ENCODE measurements at places on chromosomes 13 and 19. TPM values are rescaled to one million over a fixed set of nuclear protein-coding genes. Genes with fewer than 3 reads are reported as not detected.
A peak's percentile ranks its signal among the peaks of the same experiment; 100 is the strongest.

- DNase-seq, result peak; percentile 6
Observed at GRCh38 chr13:55517312-55517711, 1623.4 kb upstream of the PRR20A start.

- DNase-seq, result peak; percentile 68
Observed at GRCh38 chr13:107867701-107868661, 347.4 kb downstream of the LIG4 start.

GRCh38 chr19:56080669-56081401 lies 40.3 kb downstream of the ZNF787 start:
- DNase-seq, result peak; percentile 81

DNA sequence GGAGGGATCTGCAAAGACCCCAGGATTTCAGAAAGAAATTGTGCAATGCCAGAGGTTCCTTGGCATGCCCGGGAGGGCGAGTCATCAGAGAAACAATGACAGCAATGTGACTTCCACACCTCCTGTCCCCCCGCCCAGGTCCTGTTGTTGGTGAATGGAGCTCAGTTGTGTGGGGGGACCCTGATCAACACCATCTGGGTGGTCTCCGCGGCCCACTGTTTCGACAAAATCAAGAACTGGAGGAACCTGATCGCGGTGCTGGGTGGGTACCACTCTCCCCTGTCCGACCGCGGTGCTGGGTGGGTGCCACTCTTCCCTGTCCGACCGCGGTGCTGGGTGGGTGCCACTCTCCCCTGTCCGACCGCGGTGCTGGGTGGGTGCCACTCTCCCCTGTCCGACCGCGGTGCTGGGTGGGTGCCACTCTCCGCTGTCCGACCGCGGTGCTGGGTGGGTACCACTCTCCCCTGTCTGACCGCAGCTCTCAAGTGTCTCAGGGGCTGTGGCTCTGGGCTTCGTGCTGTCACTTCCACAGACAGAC lies 5.2 kb upstream of the F10 start:
- no peak for DNase-seq

DNA sequence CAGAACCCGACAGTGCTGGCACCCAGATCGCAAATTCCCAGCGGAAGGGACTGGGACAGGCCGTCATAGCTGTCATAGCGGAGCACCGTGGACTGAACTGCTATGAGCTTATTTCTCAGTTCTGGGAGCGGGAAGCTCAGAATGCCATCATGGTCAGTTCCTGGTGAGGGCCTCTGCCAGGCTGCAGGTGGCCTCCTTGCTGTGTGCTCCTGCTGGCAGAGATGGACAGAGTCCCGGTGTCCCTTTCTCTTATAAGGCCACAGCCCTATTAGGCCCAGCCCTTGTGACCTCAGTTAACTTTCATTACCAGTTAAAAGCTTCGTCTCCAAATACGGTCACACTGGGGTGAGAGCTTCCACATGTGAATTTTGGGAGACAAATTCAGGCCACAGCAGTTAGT lies 4.6 kb downstream of the ZNF444 start:
- DNase-seq, result no peak

- no peak for DNase-seq
Observed at GRCh38 chr13:77345150-77345780, 18.4 kb upstream of the MYCBP2 start.

DNA sequence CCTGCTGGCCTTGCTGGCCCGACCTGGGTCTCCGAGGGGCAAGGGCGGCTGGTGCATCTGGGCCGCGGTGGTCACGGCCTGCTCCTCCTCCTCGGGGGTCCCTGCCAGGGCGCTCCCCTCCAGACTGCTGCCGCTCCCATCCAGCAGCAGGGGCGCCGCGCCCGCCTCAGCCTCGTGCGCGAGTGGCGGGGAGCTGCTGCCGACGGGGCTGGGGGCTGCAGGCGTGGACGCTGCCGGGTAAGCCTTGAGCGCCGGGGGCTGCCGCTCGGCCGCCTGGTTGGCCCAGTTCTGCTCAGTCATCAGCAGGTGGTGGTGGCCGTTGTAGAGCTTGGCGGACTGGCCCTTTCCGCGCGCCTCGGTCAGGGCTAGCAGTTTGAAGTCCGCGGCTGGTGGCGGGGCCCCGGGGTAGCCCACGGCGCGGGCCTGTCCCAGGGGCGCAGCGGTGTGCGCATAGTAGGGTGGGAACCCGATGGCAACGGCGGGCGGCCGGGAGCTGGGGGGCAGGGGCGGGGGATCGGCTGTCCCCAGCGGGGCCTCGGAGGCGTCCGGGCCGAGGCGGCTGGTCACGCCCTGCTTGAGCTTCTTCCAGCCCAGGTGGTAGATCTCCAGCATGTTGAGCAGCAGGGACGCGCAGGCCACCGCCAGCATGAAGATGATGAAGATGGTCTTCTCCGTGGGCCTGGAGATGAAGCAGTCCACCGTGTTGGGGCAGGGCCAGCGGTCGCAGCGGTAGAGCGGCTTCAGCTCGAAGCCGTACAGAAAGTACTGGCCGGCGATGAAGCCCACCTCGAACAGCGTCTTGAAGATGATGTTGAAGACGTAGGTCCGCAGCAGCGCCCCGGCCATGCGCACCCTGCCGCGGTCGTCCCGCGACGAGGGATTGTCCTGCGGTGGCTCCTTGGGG lies 18.6 kb downstream of the GJA3 start:
- no peak for DNase-seq

DNA sequence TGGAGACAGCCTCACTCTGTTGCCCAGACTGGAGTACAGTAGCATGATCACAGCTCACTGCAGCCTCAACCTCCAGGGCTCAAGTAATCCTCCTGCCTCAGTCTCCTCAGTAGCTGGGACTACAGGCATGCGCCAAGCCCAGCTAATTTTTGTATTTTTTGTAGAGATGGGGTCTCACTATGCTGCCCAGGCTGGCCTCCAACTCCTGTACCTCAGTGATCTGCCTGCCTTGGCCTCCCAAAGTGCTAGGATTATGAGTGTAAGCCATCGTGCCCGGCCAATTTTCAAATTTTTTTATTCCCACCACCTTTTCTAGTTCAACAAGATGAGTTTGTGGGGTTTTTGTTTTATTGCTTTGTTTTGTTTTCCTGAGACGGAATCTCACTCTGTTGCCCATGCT lies 31.7 kb downstream of the XPO4 start:
- no peak for DNase-seq

DNA sequence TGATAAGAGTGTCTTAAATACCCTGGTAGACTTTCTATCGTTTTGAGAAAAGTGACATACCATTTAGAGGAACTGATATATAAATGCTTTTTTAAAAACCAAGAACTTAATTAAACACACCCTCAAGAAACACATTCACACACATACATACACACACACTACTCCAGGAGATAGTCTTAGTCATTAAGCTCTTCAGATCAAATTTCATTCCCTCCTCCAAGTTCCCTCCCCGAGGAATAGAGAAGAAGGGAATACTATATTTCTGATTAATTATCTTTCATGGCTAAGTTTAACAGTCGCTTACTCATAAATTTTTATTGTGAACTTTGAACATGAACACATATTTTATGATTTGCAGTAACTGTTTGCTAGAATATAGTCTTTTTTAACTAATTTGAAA lies 1109.5 kb downstream of the SLITRK1 start:
- no peak for DNase-seq

DNA sequence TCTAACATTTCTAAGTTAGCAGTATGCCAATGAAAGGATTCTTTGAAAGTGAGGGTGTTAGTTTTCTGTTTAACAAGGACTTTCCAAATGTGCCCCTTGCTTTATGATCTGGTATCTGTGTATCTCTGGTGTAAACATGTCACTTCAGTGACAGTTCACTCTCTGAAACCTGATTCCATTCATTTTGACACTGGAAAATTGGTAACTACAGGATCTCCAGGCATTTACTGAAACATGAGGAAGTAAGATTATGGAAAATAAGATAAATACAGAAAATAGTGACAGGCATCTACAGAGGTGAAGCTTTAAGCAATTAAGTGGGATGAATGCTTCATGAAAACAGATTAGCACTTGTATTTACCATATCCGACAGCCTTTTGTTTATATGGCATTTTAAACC lies 101.6 kb upstream of the MYO16 start:
- no peak for DNase-seq

DNA sequence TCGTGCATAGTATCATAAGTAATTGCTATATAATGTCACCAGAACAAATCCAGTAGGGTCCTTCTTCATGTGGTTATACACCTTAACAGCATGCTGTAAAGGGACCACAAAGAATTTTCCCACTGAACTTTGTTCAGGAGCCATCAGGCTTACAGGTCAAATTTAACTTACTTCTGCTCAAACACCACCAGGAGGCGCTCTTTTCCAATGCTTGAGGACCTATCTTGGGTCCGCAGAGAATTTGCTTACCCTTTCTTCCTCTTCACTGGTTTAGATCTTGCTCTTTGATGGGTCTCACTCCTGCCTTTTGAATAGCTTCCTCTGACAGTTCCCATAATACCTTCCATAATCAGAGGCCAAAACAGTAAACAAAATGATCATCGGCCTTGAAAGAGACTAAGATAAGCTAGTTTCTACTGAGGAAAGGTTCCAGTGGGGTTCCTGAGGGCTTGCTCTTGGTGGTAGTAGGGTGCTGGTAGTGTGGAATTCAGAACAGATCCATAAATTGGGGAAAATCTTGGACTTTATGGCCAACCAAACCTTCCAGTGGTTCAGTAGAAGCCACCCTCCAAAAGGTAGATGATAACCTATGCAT lies 37.4 kb downstream of the SCGB2B2 start:
- DNase-seq, result peak; percentile 55

- no peak for DNase-seq
Observed at GRCh38 chr13:52034616-52035226, 10.2 kb downstream of the UTP14C start.

The MEIS3 gene
- 2.7 TPM for total RNA-seq

The KLK2 gene
- not detected for total RNA-seq

The ATP11A gene
- 211 TPM for total RNA-seq

The ALKBH6 gene
- 27.3 TPM for total RNA-seq

The ZNF780B gene
- 22.6 TPM for total RNA-seq

The ZNF587 gene
- 36.8 TPM for total RNA-seq

Data from endothelial cell (in vitro differentiated cells).